HTR-8/SVneo (cell line): ENCODE measurements at places on chromosomes 12 and 14.

GRCh38 chr14:104422837-104423681 lies 156.5 kb upstream of the C14orf180 start:
- no peak for DNase-seq

- DNase-seq, result no peak
Observed at GRCh38 chr12:85357609-85358008, 77.6 kb downstream of the ALX1 start.

- DNase-seq, result no peak
Observed at GRCh38 chr12:85457016-85457415, 177.0 kb downstream of the ALX1 start.

DNA sequence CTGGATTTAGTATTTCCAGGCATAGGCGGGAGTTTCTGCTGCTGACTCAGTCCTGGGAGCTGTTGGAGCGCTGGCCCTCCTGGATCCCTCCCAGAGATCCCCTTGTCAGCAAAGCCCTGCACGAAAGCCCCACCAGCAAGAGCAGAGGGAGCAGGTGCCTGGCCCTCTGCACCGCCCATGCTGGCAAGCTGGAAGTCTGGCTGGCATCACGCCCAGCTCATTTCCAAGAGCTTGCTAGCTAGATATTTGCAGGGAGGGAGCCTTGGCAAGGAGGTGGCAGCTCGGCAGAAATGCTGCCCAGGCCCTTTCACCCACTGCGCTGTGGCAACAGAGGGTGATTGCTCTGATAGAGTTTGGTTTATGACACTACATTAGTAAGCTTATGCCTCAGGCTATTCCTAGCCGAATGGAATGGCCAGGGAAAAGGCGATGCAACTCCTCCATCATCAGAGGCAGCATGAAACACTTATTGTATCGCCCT lies 193.9 kb downstream of the EMP1 start:
- peak; percentile 47 for DNase-seq

DNA sequence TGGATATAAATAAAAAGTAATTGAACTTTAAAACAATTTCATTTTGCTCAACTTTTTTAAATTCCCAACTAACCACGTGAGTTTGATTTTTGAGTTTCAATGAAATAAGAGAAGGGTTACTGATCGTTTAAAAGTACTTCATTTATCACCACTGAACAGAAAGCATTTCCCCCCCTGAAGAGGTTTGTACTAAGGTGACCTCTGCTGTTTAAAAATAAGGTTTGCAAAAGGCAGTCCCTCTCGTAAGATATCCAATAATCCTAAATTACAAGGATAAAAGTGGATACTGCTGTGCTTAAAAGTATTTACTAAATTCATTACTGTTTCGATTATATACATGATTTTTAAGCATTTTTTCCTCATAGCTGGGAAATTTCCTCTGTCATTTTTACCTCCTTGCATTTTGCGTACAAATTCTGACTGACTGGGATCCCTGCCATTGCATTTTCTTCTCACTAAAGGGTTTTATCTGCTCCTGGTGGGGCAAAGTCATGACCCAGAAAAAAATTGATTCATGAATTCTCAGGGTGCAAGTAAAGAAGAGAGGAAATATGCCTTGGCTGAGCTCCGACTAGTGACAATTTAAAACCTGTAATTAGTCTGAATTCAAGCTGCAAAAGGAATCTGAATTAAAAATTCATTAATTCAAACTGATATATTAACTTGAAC lies 463.8 kb downstream of the PRKD1 start:
- DNase-seq, result no peak

DNA sequence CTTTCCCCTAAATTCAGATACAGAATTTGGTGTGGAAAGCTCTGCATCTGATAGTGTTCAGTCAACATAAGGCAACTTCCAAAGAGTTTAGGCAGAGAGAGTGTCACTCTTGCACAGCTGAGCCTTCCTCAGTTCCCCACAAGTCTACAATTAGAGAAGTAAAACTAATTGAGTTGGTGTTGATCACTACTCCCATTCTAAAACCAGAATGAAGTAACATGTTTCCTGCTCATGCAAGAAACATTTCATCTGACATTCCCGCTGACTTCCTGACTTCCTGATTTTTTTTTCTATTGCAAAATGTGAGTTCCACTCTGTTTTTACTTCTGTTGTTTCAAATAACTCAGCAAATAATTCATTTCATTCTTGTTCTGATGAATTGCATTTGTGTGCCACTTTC lies 271.0 kb downstream of the ALG10B start:
- DNase-seq, result no peak
